Activated naive CD4-positive, alpha-beta T cell treated with Interleukin-2 at 50 U/mL for 16 hours (primary cell): ENCODE measurements at places on chromosomes 16 and 17.

- no peak for DNase-seq
Observed at GRCh38 chr17:77322514-77323412, 182.0 kb downstream of the SEC14L1 start.

DNA sequence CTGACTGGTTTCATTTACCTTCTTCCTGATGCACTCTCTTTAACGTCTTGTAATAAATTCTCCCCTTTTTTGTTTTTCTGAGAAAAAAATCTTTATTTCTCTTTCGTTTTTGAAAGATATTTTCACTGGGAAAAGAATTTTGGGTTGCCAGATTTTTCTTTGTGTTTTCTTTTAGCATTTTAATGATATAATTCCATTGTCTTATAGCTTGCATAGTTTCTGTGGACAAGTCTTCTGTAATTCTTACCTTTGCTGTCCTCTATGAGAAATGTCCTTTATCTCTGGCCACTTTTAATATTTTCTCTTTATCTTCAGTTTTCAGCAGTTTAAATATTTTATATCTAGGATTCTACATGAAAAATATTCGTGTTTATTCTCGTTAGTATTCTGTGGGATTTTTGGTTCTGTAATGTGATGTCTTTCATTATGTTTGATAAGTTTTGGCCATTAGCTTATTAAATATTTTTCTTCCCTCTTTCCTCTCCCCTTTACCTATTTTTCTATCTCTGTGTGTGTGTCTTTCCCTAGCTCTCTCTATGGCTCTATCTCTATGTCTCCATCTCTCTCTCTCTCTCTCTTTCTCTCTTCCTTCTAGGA lies 236.5 kb downstream of the C16orf95 start:
- DNase-seq, result no peak

DNA sequence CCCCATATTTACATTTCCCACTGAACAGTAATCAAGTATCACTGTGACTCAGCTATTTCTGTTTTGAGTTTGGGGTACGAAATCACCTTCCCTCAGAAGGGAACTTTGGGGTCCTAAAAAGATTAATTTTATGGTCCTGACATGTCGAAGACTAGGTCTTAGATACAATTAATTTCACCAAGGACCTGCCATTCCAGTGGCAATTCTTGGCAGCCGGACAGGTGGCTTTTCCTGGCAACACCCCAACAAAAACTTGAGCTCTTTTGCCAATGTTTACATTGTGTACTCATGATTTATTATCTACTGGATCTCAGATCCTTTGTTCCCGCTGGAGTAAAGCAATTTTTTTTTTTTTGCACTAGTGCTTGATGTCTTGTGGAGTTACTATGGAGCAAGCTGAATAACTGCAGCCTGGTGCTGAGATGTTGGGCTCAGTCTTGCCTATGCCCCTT lies 14.4 kb downstream of the SLFN5 start:
- no peak for DNase-seq

- DNase-seq, result no peak
Observed at GRCh38 chr17:45792995-45793755, 9.1 kb downstream of the CRHR1 start.

GRCh38 chr17:66834919-66835454 lies at the start of gene CACNG5:
Gene CACNG5 (plus strand): TSS chr17:66835117. CDS start chr17:66877333, 42,216 bp downstream.
- no peak for DNase-seq

- DNase-seq, result no peak
Observed at GRCh38 chr17:35082073-35082657, 18.7 kb upstream of the RFFL start.

DNA sequence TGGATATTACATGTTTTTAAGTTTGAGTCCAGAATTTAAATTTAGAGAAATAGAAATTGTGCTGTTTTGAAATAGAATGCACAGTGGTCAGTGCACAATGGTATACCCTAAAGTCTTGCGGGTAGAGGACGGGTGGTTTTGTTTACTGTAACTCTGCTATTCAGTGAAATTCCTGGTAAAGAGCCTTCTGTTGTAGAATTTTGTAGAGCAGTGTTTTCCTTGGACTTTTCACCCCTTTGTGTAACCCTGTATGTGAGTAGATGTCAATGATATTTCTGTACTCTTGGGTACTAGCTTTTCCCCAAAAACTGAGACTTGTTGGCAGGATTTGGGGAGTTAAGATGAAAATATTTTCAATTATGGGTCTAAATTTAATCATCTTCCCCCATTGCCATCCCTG lies 19.5 kb downstream of the IST1 start:
- no peak for DNase-seq

GRCh38 chr17:42509841-42510240 lies 26.2 kb upstream of the NAGLU start:
- no peak for DNase-seq

GRCh38 chr17:80513892-80514291 lies 30.7 kb upstream of the RPTOR start:
- no peak for DNase-seq

- DNase-seq, result no peak
Observed at GRCh38 chr17:27834571-27834970, 34.2 kb upstream of the NOS2 start.

- no peak for DNase-seq
Observed at GRCh38 chr17:14768923-14769322, 468.0 kb downstream of the HS3ST3B1 start.

DNA sequence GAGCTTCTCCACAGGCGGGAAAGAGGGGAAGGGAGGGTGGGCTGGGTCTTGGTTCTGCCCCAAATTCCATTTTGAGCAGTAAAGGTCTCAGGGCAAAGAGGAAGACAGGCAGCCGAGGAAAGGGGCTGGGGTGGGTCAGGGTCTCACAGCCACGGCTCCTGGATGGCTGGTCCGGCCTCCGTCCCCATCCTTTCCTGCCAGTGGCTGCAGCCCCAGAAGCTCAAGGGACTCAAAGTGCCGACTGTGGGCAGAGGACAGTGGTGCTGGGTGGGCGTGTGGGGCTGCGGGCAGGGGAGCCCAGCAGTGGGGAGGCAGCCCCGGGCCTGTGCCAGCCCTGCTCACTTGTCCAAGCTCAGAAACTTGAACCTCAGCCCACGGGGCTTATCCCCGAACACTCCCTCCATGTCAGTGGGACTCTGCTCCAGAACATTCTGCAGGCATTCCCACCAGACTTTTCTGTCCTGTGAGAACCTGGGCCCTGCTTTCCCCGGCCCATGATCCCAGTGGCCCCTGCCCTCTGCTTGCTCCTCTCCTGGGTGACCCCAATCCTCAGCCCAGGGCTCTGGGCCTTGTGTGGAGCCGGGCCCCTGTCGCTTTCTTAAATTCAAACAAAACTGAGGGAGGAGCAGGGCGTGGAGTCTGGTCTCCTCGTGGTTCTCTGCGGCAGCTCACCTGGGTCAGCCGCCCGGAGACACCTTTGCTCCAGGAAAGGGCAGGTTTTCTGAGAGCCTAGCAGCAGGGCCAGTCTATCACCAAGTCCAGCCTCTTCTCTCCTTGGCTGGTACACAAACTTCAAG lies 117.8 kb upstream of the METRNL start:
- DNase-seq, result no peak

GRCh38 chr16:55521792-55522191 lies 12.9 kb downstream of the LPCAT2 start:
- DNase-seq, result no peak

- DNase-seq, result no peak
Observed at GRCh38 chr17:64448665-64449512, at the start of gene MILR1. Gene MILR1 (plus strand): TSS chr17:64449115. CDS start chr17:64449169, 54 bp downstream.

- no peak for DNase-seq
Observed at GRCh38 chr17:70539132-70539924, 370.0 kb downstream of the KCNJ2 start.

GRCh38 chr16:3182608-3183444 lies 5.2 kb upstream of the OR1F1 start:
- peak; percentile 46 for DNase-seq

- DNase-seq, result no peak
Observed at GRCh38 chr16:59432896-59433295, 698.8 kb upstream of the GOT2 start.

DNA sequence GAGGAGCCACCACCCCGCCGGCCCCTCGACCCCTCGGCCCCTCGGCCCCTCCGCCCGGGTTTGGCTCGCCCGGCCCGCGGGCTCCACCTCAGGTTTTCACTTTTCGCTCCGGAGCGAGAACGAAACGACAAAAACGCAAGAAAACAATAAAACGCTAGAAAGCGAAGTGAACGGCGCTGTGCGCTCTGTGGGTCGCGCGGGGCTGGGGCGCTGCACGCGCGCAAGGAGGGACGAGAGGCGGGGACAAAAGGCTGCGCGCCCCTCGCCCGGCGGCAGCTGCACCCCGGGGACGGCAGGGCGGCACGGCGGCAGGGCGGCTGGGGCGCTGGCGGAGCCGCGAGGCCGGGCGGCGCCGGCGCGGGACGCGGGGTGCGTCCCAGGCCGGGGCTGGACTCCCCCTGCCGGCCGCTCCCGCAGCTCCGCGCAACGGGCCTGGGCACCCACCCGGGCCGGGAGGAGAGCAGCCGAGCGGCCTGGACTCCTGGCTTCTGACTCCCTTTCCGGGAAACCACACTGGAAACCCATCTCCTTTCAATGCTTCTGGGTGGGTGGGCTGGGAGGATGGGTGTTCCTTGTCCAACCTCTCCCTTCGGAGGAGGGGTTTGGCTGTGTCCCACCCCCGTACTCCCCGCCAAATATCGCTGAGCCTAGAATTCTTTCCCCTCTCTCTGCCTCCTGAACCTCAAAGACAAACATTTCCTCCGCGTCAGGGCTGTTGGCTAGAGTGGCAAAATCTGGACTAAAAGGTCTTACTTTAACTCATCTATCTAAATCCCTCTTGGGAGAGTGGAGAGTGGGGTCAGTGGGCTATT lies 9.9 kb downstream of the TBX2 start:
- peak; percentile 38 for DNase-seq

- no peak for DNase-seq
Observed at GRCh38 chr16:85112364-85112763, at the start of gene CIBAR2. Gene CIBAR2 (minus strand): TSS chr16:85112472. CDS start chr16:85112352, 120 bp downstream.

- DNase-seq, result no peak
Observed at GRCh38 chr17:37766971-37767370, 22.1 kb upstream of the HNF1B start.

DNA sequence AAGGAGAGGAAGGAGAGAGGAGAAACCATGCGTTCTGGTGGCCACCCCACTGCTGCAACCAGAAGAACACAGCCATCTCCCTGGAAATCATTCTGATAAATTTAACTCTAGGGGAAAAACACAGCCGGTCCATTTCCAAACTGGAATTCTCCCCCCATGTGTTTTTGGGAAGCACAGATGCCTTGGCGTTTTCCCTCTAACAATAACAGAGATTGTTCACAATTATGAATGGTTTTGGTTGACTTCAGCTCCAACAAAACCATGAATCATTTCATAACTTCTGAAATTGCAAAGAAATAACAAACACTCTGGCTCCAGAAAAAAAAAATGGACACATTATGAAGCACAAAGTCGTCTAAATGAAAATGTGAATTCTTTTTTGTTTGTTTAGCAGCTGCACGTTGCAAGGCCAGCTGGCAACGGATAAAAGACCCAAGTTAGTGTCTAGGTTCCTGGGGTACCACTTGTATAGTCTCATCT lies 46.2 kb downstream of the GNAO1 start:
- DNase-seq, result no peak

- no peak for DNase-seq
Observed at GRCh38 chr17:2365132-2365531, 27.8 kb downstream of the SGSM2 start.

GRCh38 chr17:42950044-42950783 lies 14.0 kb downstream of the AARSD1 start:
- DNase-seq, result no peak

DNA sequence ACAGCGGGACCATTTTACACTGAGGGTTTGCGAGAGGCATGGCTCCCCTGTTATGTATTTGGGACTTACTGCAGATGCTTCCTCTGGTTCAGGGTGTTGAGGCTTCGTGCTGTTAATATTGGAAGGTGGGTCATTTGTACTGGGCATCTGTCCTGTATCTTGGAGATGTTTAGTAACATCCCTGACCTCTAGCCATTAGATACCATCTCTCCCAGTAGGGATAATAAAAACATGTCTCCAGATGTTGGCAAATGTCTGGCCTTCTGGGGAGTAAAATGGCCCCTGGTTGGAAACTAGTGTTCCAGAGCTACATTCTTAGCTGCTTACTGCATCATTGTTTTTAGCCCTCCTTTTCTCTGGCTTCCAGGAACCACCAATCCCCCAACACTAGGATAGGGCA lies 388.0 kb downstream of the WWOX start:
- no peak for DNase-seq

DNA sequence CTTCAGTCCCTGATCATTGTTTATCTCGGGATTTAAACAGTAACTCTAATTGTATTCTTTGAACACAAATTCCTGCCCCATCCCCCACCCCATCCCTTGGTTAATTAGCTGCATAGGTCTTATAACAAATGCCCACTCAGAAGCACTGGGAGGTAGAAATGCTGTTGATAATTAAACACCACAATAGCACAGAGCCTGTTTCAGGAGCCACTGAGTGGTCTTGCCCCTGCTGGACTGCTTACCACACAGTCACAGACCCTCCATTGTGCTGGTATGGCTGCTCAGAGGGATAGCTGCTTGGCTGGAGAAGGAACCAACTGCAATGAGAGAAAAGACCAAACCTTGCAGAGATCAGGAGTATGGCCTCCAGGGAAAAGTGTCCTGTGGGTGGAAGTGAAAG lies 214.1 kb downstream of the ANKFN1 start:
- DNase-seq, result no peak

DNA sequence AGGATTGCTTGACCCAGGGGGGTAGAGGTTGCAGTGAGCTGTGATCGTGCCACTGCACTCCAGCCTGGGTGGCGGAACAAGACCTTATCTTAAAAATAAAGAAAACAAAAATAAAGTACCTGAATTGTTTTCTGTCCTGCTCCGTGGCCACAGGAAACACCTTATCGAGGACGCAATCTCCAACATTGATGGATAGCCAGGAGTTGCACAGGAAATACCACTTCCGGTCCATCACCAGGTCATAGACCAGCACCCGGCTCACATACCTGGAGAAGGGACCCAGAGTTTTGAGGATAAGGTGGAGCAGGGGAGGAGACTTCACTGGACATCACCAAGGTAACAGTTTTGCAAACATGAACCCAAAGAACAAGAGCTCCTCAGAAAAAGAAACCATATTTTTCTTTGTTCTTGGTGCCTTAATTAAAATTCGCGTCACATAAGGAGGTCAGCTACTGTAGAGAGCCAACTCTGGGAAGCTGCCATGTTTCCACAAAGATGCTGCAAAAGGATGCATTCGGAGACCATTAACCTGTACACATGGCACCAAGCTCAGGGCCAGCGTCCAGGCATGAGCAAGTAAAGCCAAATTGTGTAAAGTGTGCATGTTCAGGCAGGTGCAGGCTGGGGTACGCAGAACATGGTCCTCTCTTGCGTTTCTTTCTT lies 55.6 kb upstream of the GCSH start:
- no peak for DNase-seq
